ENCODE measurements at places on chromosomes 16 and 17.

DNA sequence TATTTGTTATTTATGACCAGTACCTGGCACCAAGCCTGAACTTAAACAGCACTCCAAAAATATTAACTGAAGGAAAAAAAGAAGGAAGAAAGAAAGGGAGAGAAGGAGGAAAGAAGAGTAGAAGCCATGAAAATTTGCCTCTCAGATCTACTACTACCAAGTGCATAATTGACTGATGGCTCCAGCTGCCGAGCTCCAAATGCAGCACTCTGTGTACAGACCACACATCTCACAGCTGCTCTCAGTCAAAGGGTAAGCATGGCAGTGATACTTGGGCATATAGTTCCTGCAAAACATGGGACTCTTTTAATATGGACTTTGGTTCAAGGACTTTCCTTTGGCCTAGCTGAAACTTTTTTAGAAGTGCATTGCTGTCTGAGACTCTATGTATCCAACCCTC is 44.0 kb upstream of the NOG start:
- no peak for DNase-seq

DNA sequence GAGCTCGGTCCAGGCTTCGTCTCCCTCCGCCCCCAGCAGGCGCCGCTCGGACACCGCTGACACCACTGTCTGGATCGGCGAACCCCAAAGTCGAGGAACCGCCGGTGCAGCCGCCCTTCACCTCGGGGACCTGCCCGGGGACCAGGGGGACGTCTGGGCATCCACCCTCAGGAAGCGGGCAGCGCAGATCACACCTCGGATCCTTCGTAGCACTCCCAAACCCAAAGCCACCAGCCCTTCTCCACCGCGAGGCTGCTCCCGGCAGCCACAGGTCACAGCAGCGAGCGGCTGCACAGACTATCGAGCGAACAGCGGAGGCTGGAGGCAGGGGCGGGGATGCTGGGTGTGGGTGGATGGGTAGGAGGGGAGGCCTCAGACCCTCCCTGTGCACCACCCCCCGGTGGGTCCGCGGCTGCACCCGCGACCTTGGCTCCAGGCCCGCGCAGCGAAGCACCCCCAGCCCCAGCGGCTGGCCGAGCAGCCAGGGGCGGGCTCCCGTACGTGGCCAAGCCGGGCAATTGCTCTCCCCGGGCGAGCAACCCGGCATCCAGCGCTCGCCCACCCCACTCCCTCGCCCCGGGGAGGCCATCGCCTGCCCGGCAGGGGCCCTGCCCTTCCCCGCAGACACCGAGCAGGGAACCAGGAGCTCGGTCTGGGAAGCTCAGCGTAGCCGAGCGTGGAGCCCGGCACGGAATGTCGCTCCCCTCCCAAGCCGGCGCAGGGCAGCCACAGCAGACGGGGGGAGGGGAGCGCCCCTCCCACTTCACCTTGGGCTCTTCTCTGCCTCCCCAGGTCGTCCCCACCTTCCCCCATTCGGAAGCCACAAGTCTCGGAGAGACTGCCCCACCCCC is 1.0 kb downstream of the SDK2 start:
- DNase-seq, result no peak

DNA sequence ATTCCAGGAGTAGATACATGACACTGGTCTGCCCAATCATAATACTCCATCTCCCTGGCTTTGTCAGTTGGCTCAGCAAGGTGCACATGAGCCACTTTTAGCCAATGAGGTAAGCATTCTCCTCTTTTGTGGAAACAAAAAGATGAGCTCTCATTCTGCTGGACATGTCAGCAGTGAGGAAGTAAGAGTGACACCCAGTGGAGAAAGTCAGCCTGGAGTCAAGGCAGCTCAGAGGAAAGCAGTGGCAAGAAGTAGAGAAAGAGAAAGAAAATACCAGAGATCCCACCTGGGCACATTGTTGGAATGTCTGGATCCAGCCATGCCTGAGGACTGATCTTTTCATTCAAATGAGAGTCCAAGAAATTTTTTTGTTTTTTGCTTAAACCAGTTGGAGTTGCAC is 496.9 kb upstream of the C16orf82 start:
- DNase-seq, result no peak

- no peak for DNase-seq
Measured at GRCh38 chr17:3582915-3583314, 25.3 kb upstream of the TRPV3 start.

DNA sequence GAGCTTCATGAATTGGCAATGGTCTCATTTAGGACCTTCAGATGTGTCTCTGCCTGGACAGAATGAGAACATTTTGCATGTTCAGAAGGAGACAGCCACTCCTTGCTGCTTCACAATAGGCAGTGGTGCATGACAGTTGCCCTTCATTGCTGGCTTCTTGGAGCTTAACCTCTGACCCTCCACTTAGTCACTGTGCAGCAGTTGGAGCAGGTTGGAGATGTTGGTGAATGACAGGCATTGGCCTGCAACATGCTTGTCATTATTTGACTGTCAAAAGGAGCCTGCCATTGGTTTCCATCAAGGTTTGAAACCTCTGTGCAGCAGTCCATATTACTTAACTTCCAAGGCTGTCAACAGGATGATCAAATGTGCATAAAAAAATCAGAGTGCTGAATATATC is 22.7 kb downstream of the FTO start:
- no peak for DNase-seq

- DNase-seq, result no peak
Measured at GRCh38 chr16:87236516-87237115, 80.6 kb downstream of the C16orf95 start.

- DNase-seq, result no peak
Measured at GRCh38 chr17:65102788-65103187, 34.4 kb upstream of the RGS9 start.
